CD4-positive, alpha-beta T cell (primary cell): ENCODE measurements at places on chromosomes 13 and 19.
A peak's percentile ranks its signal among the peaks of the same experiment; 100 is the strongest.

DNA sequence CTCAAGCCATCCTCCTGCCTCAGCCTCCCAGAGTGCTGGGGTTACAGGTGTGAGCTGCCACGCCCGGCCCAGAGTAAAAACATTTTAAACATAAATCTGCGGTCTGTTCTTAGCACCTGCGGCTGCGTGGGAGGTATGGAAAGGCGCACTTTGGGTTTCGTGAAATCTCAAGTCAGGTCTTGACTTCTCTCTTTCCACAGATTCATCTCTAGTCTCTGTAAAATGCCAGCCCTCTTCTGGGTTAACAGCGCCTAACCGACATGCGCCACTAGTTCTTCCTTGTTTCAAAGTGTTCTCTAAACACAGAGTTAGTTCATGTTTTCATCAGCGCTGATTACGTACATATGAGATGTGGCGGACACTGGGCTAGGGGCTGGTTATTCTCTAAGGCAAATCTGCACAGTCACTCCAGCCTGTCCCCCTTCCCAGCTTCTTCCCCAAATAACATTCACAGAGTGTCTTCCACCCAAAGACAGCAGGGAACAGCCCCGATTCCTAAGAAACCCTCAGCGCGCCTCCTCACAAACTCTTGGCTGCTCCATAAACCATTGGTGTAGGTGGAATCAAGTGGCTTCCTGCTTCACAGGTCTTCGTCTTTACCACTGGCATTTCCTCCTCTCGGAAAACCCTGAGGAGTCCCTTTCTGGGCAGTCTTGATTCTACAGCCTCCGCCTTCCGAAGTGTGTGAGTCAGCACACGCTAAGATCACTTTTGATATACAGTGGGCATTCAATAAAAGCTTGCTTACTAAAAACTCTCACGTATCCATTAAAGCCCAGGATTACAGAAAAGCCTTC lies 1.4 kb downstream of the PARP4 start:
- no peak for DNase-seq

GRCh38 chr19:51702825-51703574 lies 9.9 kb downstream of the SPACA6 start:
- DNase-seq = no peak

- peak; percentile 43 for DNase-seq
Measured at GRCh38 chr19:10270180-10270615, 722 bp upstream of the ICAM1 start.

DNA sequence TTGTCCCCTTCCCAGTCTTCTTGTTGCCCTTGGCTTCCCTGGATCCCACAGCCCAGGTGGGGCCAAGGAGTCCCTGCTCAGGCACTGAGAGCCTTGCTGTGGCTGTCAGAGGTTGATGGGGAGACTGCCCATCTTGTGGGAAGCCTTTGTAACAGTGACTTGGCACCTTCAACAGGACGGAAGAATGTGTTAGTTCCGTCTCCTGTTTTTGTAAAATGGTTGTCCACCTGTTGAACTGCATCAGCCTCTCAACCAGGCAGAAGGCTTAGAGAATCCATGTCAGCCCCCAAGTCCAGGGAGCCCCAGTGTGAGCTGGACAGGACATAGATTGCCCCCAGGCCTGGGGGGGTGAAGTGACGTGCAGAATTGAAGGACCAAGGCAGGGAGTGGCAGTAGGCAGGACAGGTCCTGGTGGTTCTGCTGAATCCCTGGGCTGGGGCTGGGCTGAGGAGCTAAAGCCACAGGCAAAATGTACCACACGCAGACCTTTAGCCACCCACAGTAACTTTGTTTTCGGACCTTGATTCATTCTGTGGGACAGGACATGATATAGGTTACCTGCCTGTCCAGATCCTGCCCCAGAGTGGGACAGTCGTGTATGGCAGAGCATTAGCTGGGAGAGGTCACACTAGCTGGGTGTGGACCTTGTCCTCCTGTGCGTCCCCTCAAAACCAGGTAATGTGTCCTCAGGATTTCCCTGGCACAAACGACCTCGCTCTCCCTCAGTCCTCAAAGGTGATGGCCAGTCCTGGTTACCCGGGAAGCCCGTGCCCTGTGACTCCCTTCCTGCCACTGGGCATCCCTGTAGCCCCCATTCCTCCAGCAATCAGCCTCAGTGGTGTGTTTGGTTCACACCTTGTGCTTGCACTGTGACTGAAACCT lies 47.0 kb downstream of the GATAD2A start:
- no peak for DNase-seq

DNA sequence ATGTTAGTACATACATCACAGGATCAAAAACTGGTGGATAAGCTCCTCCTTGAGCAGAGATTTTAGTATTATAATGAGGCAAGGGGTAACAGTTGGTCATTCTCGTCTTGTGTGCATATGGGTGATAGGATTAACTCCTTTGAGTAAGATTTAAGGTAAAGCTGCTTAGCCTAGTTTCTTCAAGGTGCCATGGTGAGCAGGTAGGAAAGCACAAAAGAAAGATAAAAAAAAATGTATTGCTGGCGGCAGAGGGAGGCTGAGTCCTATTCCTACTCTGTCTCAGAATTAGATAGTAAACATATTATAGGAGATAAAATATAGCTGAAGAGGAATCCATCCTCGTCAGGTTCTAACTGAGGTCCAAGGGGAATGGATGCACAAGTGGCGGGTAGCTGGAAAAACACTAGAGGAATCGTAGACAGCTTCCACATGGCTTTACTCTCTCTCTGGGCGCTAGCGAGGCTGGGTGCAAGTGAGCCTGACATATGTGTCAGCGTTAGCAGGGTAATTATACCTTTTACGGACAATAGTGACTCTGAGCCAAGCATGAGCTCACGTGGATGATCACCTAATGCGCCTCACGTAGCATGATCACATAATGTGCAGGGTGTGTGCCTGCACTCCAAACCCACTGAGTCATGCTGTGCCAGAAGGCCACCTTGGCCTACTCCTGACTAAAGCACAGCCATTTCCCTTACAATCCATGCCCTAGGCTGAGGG lies 734.3 kb upstream of the MIR17HG start:
- no peak for DNase-seq

GRCh38 chr19:12411893-12412292 lies 10.8 kb upstream of the ZNF799 start:
- no peak for DNase-seq

GRCh38 chr19:52809801-52810200 lies 11.6 kb downstream of the ZNF28 start:
- no peak for DNase-seq

DNA sequence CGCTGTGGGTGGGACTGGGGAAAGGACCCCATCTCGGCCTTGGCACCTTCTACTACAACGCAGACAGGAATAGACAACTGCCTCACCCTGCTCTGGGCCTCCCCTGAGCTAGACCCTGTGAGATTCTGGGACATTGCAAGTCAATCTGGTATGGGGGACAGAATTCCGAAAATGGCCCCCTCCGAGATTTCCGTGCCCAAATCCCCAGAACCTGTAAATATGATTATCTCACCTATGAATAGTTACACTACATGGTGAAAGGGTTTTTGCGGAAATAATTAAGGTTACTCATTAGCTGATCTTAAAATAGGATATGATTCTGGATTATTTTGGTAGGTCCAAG lies 618 bp upstream of the ZBTB45 start:
- no peak for DNase-seq

DNA sequence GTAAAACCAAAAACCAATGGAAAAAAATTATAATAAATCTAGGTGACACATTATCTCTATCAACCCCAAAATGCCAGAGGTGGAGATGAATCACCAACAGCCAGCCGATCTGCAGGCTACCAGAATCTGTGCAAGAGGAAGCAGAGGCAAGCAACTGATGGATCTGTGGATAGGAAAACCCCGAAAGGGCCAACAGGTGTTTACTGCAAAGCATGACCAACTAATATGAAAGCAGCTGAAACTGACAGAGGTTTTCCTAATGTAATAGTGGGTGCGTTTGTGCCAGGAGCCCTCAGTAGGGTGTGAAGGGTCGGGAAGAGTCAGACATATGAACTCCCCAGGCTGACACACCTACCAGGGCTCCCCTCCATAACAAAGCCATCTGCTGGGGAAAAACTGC lies 554.6 kb downstream of the RFC3 start:
- no peak for DNase-seq

DNA sequence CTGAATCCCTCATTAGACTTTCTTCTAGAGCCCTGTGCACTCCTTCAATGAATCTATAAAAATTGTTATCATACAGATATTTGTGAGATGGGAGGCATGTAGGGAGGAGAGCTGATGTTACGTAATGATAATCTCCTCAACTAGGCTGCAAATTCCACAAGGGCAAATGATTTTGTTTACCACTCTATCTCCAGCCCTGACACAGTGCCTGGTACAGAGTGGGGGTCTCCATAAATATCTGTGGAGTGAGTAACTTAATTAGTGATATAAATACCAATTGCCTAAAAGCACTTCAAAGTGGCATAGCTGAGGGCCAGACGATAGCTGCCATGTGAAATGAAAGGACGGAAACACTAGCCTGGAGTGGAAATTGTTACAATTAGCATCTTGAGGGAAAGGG lies 54.2 kb downstream of the SERTM1 start:
- DNase-seq = no peak

GRCh38 chr19:4103080-4103433 lies 20.9 kb downstream of the MAP2K2 start:
- DNase-seq = peak; percentile 13

GRCh38 chr13:110044551-110045111 lies 258.2 kb upstream of the IRS2 start:
- DNase-seq = no peak

DNA sequence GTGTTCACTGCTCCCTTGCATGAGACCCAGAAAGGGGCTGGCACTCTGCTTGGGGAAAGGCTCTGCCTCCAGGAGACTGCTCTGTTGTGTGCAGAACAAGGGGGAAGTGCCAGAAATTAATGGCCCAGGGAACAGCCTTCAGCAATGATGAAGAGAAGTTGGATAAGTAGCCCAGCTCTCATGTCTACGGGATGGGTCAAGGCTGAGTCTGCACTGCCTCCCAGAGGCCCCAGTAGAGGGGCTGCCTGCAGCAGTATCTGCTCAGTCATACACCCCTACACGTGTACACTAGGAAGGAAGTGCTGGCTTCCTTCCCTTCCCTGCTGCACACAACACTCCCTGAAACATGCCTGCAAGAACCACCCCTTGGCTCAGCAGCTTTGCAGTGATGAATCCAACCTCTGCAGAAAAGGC lies 54.6 kb upstream of the URI1 start:
- DNase-seq = no peak

- peak; percentile 69 for DNase-seq
Measured at GRCh38 chr19:2032296-2032941, 16.9 kb upstream of the BTBD2 start.

GRCh38 chr19:47057328-47057727 lies 8.9 kb upstream of the TMEM160 start:
- DNase-seq = no peak

DNA sequence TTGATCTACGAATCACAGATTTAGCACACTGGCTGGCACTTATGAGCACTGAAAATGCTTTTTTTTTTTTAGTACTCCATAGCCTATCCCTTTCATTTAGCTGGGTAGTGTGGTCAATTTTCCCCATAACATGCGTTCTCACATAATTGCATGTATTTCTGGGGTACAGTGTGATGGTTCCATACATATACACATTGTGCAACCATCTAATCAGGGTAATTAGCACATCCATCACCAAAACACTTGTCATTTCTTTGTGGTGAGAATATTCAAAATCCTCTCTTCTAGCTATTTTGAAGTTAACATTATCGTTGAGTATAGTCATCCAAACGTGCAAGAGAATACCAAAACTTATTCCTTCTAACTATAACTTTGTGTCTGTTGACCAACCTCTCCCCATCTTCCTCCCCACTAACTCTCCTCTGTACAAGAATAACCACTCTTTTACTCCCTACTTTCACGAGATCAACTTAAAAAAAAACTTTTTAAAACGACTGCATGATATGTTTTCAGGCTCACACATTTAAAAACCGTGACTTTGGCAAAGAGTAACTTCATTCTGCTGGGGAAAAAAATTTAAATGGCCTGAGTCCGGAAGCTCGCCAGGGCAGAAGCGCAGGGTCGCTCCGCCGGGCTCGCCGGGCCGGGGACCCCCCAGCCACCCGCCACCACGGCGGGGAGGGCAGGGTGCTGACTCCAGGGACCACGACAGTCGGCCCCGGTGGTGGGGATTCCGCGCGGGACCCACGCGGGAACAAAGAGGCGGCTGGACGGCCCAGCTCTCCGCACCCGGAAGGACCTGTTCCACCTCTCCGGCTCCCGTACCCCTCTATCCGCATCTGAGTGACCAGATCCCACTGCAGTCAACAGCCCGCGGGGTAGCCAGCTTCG lies 868 bp upstream of the UBAC2 start:
- no peak for DNase-seq

- DNase-seq = no peak
Measured at GRCh38 chr13:92054389-92054788, 656.0 kb downstream of the GPC5 start.

GRCh38 chr19:10279737-10280442 lies 6.9 kb upstream of the ICAM4 start:
- DNase-seq = no peak

DNA sequence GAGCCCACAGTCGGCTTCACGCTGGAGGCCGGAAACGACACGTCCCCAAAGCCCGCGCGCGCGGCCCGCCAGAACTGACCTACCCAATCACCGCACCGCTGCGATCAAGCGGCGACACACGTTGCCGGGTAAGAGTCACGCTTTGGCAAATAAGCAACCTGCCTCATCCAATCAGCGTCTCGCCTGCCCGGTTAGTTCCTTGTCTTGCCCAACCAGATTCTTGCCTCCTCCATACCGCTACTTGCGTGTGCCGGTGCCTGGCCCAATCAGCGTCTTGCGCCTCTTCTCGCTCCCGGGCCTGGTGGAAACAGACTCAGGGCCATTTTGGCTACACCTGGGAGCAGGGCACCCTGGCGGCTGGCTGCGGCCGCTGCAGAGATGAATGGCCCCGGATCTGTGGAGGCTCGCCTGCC lies 11.6 kb upstream of the ZNF544 start:
- no peak for DNase-seq

DNA sequence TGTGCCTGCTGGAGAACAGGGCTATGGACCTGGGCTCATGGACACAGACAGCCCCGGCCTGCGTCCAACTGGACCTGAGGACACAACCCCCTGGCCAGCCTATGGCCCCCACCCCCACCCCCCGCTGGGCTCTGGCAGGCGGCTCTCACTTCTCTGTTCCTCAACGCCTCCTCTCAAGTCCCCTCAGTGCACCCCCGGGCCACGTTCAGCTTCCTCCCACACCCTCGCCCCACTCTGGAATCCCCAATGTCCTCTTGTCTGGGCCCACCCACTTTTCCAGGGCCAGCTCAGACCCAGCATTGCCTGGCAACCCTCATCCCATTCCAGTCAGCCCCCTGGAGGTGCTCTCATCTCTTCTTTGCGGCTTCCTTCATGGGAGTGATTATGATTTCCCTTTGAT lies 130.2 kb upstream of the SPACA7 start:
- no peak for DNase-seq

DNA sequence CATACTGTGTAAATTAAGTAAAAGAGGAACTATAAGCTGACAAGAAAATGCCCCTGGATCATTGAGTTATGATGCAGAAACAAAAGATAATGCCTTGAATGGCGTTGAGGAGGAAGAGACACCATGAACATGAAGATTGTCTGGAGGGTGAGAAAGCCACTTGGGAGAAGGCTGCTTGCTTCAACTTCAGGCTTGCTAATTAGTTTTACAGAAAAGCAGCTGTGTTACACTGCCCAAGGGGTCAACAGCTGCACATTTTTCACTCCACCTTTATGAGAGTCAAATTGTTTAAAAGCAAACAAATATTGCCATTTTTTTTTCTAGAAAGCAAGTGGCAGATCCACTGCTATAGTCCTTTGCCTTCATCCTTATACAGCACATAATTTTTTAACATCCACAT lies 35.5 kb upstream of the KLF12 start:
- no peak for DNase-seq

GRCh38 chr19:48807590-48808308 lies 3.1 kb downstream of the BCAT2 start:
- no peak for DNase-seq

- DNase-seq = no peak
Measured at GRCh38 chr19:2362970-2363300, 2.9 kb downstream of the TMPRSS9 start.
